ENCODE measurements at places on chromosomes 7 and 10.

GRCh38 chr10:61592581-61592980, 70.1 kb upstream of the CABCOCO1 start:
- no peak for DNase-seq

- no peak for DNase-seq
These were observed 34.0 kb downstream of the DLD start for GRCh38 chr7:107924841-107925504.

DNA sequence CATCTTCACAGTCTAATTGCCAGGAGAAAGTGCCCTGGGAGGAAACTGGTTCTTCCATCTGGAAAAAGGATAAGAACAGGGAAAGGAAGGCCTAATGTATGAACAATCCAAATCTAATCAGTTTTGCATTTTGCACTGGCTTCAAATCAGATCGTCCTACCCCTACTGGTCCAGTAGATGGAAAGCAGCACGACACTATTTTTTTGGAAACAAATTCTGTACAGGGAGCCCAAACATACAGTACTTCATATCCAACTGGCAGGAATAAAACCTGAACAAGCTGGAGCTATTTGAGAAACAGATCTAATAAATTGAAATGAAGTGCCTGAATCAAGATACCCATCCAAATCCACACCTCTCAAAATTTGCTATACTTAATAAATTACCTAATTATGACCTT, 36.5 kb downstream of the ETV1 start:
- DNase-seq, result no peak

DNA sequence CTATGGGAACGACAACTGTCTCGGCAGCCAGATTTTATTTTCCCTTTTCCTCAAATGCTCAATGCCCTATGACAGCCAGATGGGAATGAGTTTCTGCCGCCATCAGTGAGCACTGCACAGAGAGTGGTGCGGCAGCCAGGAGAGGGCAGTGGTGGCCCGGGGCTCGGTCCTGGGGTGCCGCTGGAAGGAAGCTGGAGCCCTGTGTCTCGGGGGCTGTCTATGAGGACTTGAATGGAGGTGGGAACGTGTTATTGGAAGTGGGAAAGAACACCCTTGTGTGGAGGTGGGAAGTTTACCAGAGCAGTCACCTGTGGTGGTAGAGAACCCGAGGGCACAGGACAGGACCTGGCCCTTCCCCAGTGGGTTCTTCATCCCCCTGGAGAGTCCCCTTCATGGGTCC, 35.8 kb downstream of the JAKMIP3 start:
- no peak for DNase-seq

DNA sequence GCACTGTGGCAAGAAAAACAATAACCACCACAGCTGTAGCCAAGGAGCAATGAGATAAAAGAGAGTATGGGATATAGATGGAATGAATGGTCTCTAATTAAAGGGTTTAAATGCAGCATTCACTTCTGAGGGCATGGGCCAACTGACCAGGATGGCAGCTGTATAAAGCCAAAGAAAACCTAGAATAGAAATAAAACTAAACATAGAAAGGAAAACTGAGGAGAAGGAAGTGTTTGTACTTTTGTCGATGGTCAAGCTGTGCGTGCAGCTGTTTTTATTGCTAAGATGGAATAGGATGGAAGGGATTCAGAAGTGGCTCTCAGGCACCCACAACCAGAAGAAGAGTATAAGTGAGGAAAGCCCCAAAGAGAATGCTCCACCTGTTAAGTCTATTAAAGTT, 37.9 kb downstream of the ZC3HC1 start:
- DNase-seq, result no peak

DNA sequence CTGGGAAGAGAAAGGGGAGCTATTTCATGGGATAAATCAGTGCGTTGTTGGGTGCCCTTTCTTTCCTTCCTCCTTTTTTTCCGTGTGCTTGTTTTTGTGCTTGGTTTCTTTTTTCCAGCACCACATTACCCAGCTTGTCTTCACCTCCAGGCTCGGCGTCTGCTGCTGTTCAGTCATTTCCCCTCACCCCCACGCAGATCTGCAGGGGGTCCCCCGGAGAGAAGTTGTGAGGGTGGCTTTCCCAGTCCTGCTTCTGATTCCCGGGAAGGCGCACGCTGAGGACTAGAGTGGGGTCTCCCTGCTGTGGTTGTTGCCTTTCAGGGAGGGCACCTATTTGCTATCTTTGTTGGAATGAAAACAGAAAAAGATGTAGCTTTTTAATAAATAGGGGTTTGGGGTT, 1.6 kb downstream of the CAMK1D start:
- no peak for DNase-seq

DNA sequence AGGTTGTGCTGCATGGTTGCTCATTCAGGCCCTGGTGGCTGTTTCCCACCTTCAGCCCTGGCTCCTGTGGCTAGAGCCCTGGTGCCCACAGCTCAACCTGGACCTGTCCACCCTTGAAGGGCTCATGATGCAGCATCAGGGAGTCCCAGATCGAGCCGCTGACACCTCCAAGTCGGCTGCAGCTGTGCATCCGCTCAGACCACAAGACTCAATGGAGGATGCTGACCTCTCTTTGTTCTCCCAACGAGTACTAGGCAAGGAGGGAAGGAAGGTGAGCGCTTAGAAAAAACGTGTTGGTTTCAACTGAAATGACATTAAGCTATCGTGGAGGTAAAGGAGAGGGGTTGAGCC, 9.5 kb upstream of the C10orf95 start:
- peak; percentile 33 for DNase-seq

DNA sequence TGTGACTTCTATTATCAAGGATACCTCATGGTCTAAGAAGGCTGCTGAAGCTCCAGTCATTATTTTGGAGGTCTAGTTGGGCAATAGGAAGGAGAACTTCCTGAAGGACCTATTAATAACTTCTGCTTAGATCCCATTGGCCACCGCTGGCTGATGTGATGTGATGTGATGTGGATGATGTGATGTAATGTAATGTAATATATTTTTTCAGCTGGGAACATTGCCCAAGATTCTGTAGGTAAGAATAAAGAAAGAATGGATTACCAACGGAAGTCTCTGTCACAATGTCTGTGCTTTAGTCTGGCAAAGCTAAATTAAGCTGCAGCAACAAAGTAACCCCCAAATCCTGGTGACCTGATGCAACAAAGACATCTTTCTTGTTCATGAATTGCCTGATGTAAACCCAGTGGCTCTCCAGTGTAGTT, 233.7 kb downstream of the PTEN start:
- DNase-seq, result no peak

DNA sequence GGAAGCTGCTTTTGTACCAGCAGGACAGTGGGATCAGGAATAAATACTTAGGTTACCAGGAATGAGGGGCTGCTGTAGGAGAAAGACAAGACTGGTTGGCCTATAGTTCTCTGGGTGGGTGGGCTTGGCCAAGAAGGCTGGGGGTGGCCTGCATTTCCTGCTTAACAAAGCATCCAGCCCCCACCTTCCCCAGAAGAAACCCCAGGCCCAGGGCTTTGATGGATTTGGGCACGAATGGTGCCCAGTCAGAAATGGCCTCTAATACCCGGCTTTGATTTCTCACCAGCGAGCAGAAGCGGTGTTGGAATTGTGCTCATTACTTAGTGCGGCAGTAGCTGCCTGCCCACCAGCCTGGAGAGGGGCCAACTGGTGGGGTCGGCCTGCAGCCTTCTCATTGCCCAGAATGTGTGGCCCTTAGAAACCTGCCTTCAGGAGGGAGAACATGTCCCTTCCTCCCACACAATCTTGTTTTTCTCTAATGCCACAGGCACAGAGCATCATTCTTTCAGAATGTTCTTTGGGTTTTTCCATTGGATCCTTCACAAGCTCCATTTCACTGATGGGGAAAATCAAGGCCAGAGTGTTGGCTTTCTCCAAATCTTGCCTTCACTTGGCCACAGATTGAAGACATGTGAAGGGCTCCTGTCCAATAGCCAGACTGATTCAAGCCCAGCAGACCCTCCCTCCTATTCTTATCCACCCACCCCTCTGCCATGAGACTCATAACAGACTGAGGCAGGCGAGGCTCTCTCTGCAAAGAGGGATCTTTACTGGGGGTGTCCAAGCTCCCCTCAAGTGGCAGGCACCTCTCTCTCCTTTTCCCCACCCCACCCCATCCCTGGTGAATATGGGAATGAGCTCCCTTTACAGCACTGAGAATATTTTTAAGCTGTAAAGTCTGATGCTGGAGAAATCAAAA, 2.5 kb downstream of the UNC5B start:
- DNase-seq, result no peak

DNA sequence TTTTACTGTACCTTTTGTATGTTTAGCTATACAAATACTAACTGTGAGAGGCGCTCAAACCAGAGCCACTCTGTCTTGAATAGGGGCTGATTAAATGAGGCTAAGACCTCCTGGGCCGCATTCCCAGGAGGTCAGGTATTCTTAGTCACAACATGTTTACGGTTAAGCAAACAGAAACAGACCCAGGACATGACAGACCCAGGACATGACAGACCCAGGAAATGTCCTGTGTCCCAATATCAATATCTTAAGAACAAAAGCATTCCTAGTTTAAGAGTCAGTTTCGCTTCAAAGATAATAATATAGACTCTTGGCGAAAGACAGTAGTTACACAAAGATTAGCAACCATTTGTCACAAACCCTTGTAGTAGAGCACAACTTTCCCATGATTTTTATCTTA, 304.5 kb downstream of the CCSER2 start:
- no peak for DNase-seq

GRCh38 chr7:41921453-41921981, 218.6 kb upstream of the INHBA start:
- DNase-seq, result no peak
